A549 treated with AZD2906 at 1 μM for 4 hours (cell line): ENCODE measurements at places on chromosomes 16 and 17. TPM values are rescaled to one million over a fixed set of nuclear protein-coding genes. Genes with fewer than 3 reads are reported as not detected.

Gene RNF222
- not detected in 5 replicates for total RNA-seq

Gene CTRB1
- total RNA-seq, result not detected in 5 replicates

Gene SPATA22
- not detected in 5 replicates for total RNA-seq

Gene SRCIN1
- total RNA-seq, result 1.3 to 3.5 TPM (median 2.6 TPM) in 5 replicates

Gene CD300E
- total RNA-seq, result not detected in 5 replicates

Gene LGALS9B
- total RNA-seq, result not detected in 5 replicates
